ENCODE measurements at places on chromosomes 3 and 15.

GRCh38 chr15:42066764-42067415 is 27.5 kb downstream of the PLA2G4D start:
- DNase-seq, result no peak

DNA sequence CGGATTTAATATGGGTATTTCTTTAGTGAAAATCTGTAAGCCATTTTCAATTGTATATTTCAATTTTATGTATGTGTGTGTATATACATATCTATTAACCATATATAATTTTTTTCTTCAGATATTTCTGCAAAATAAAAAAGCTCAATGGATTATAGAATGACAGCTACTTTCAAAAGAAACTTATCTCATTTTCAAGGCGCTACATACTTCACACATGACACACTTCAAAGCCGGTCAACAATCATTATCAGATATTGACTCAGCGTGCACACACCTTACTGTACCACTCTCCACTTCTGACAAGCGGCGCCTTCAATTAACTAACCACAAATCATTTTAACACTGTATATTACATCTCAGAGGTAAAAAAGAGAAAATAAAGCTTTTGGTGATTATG is 39.6 kb downstream of the ATP13A3 start:
- no peak for DNase-seq

- DNase-seq, result no peak
Observed at GRCh38 chr3:22959593-22959992, 243.5 kb upstream of the UBE2E2 start.

DNA sequence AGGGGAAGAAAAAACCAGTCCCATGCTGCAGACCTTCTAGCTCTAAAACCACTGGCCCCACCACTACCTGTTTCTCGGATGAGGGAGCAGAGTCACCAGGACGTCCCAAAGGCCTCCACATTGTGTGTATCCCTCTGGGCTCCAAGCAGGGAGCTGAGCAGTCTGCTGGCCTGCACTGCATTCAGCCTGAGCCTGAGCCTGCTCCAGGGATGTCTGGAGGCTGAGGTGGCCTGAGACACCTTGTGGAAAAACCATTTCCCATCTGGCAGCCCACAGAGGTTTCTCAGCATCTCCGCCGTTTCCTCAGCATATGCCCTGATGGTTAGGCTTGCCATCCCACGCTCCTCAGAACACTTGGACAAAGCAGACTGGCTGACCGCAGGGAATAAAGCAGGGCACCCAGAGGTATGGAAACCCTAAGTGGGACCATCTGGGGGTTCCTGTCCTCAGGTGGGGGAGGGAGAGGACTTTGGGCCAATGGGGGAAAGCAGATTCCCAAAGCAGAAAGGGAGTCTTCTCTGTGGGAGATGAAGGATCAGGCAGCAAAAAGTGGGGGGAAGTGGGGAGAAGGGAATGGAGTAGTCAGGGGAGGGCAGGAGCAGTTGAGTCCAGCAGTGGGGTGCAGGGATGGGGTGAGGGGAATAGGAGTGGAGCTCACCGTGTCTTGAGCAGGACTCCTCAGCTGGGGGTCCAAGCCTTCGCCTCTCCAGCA is at the start of gene CILP:
Gene CILP, minus strand, starts transcription at position 704 of the 712 bp plus-strand sequence. CDS start 1,718 bp downstream, outside the sequence.
- DNase-seq, result no peak

- DNase-seq, result no peak
Observed at GRCh38 chr15:69027976-69028518, 13.6 kb downstream of the NOX5 start.

DNA sequence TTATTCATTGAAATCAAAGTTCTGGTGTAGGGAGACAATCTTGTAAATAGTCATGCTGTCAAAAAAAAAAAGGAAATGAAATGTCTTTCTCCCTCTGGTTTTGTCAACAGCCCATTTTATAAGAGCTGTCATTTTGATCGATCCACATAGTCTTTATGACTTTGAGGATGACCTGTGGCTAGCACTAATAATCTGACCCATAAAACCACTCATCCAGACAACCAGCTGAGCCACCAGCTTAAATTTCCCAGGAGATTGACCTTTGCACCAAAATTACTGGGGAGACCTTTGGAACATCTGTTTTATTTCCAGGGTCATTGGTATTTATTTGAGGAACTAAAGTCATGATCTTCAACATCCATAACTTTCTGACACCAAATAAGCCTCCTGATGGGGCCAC is 98.5 kb upstream of the MME start:
- no peak for DNase-seq

DNA sequence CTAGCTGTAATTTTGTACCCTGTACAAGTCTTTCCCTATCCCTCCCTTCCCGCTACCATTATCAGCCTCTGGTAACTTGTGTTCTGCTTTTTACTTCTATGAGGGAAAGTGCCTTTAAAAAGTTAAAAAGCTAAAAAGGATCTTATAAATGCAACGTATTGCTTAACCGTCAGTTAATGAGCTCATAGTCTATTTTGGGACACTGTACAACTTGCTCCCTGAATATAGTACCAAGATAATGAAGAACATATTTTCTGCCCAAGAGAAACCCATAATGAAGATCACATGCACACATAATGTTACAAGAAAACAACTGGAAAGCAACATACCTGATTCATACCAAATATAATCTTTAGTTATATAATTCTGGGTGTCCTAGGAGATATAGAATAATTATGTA is 22.6 kb downstream of the ZIC1 start:
- no peak for DNase-seq

DNA sequence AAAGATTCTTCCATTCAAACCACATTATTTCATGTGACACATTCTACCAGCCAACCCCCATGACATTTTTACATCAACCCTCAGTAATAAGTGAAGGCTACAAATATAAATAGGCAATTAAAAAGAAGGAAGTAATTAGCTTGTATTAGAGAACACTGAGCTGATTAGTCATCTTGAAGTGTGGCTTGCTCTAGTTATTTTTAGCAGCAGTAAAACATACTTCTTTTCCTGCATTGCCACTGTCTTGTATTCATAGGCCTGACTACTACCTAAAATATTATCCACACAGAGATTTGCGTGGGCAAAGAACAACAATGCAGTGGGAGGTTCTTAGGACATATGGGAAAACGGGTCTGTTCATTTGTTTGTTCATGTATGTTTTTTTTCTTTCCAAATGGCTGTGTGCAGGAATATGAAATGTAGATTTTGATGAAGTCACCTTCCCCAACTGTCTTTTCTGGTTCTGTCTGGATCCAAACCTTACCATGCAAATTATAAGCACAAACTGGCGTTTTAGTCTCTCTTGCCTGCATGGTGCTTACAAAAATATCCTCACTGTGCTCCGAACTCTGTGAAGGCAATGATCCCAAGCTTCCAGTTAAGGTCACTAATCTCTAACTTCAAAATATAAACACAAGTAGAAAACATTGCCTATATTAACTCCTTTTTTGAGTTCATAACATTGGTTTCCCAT is 31.5 kb upstream of the TM4SF4 start:
- DNase-seq, result no peak

- no peak for DNase-seq
Observed at GRCh38 chr3:41523897-41524296, 324.6 kb downstream of the CTNNB1 start.

DNA sequence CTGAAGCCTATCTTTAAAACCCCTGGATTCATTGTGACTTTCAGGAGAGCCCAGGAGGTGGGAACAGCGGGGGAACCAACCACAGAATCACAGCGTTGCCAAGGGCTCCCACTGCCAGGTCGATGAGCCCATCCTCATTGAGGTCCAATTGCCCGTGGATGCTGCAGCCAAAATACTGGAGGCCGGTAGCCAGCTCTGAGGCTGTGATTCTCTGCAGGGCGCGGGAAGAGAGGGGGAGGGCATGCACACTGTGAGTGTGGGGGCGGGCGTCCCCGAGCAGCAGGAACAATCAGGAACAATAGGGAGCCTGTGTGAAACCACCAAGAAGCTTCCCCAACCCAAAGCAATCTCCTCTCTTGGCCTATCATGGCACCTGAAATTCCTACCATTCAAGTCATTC is 53.4 kb downstream of the FEM1B start:
- no peak for DNase-seq

DNA sequence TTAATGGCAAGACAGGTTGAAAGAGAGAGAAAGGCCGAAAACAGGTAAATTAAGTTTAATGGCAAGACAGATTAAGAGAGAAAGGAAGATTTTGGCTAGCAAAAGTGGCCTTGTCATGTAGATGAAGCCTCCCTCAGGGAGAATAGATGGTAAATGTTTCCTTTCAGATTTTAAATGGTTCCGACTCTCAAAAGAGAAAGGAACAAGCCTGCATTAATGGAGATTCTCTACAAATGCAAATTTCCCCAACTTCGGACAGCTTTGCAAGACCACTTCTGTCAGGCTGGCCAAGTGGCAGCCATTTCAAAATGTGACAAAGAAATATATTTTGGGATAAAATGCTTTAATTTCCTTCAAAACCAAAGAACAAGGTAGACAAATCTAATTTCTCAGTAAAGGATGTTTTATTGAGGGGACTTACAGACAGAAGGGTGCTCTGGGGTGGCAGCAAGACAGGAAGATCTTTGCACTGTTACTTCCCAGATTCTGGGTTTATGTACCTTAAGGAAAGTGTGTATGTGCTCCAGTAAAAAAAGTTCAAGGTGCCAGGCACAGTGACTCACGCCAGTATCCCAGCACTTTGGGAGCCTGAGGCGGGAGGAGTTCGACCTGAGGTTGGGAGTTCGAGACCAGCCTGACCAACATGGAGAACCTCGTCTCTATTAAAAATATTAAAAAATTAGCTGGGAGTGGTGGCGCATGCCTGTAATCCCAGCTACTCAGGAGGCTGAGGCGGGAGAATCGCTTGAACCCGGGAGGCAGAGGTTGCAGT is 626.3 kb upstream of the NAALADL2 start:
- no peak for DNase-seq

GRCh38 chr3:158350971-158351370 is 220.0 kb upstream of the MLF1 start:
- DNase-seq, result no peak

DNA sequence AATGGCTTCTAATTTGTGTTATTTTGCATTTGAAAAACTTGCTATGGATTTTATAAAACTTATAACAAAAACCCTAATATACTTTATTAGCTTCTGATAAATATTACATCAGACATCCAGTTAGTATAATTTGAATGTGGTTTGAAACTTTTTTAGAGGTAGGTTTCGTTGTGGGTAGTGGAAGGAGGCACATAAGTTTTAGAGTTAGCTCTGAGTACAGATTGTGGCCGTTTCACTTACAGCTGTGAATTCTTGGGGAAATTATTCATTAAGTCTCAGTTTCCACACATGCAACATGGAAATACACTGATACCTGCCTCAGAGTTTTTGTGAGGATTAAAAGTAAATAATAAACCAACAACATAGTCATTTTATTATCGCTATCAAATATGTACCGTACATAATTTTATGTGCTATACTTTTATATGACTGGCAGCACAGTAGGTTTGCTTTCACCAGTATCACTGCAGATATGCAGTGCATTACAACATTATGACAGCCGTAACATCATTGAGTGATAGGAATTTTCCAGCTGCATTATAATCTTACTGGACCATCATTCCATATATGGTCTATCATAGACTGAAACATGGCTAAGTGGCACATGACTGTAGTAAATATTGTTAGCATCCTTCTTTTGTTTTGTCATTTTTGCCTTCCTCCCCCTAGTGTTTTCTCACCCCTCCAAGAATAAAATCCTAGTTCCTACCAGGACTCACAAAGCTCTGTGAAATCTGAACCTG is 175.6 kb downstream of the AKAP13 start:
- DNase-seq, result no peak

- DNase-seq, result no peak
Observed at GRCh38 chr3:72613871-72614270, 234.4 kb downstream of the SHQ1 start.

DNA sequence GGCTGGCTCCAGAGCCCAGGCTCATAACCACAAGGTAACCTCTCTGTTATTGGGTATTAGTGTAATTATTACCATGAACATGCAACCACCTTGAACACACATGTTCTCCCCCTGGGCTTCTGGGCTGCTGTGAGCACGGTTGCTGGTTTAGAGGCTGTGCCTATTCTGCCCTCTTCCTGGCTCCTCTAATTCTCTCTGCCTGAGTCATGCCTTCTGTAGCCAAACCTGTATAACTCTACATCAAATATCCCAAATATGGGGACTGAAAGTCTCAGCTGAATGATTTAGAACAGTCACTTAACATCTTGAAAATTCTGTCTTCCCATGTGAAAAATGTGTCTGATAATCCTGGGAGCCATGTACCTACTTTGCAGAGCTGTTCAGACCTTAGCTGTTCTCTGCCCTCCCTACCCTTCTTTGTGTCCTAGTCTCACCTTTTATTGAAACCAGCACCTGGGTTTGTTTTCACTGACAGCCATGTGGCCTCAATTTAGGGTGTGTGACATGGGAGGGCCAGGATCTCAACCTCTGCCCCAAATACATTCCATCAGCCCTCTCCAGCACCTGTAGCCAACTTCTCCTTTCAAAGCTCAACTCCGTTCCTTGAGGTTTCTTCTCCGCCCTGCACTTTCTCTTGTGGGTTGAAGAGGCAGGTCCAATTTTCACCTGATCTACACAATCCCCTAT is 60.7 kb downstream of the PDZRN3 start:
- no peak for DNase-seq

DNA sequence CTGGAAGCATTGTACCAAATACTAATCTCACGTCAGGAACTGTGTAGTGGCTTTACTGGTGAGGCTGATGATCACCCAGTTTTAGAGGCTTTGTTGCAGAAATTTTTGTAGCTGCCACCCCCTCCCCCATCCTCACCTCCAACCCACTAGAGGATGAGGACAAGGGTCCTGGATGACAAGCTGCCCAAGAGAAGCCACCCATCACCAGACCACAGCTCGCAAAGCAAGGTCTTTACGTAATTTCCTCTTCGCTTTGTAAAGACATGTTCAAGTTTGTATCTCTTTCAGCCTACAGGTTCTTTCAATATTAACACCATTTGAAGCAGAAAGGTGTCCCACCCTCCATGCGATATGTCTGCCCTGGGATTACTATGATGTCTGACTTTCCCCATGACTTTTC is 74.2 kb downstream of the LDHAL6B start:
- no peak for DNase-seq

GRCh38 chr3:113212150-113212843 is 940 bp downstream of the BOC start:
- DNase-seq, result no peak

DNA sequence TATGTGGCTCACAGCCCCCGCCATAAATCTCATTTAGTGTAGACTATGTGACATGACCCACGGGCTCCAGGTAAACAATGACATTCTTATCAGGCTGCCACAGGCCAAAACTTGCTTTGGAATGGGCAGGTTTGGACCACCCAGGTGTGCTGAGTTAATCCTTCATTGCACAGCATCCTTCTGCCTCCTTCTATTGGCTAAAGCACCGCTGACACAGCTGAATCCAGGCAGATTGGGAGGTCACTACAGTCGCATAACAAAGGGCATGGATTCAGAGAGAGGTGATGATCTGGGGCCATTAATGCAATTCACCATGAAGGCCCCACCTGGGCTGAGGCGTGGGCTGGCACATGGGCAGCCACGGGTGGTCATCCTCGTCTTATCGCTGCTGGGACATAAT is 47.8 kb upstream of the GALNT15 start:
- no peak for DNase-seq

GRCh38 chr15:99408236-99409096 is 157.2 kb downstream of the LRRC28 start:
- DNase-seq, result no peak
